Epithelial cell of proximal tubule (primary cell): ENCODE measurements at places on chromosomes 6 and 20. TPM values are rescaled to one million over a fixed set of nuclear protein-coding genes. Genes with fewer than 3 reads are reported as not detected.
A peak's percentile ranks its signal among the peaks of the same experiment; 100 is the strongest.

FAM209B gene
- total RNA-seq, result not detected in 2 replicates

SLC17A9 gene
- 17.4 and 19.5 TPM in 2 replicates for total RNA-seq

C20orf202 gene
- total RNA-seq, result not detected in 2 replicates

KHDC1L gene
- not detected in 2 replicates for total RNA-seq

TASP1 gene
- total RNA-seq, result 4.8 and 5.9 TPM in 2 replicates

DNA sequence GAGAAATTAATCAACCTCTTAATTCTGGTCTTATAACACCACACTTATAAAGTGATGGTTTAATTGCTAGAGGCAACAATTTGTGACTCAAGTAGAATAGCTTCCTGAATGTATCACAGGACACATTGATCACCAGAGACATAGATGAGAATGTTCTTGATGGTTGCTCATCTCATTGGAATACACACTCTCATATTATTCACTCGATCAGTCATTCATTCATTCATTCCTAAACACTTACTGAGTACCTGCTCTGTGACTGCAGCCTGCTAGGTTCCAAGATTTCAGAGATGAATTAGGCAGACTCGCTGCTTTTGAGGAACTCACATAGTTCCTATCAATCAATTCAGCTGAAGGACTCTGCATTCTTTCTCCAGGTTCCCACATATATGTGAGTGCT is 365.1 kb upstream of the SOX4 start:
- peak; percentile 20 for DNase-seq

DNA sequence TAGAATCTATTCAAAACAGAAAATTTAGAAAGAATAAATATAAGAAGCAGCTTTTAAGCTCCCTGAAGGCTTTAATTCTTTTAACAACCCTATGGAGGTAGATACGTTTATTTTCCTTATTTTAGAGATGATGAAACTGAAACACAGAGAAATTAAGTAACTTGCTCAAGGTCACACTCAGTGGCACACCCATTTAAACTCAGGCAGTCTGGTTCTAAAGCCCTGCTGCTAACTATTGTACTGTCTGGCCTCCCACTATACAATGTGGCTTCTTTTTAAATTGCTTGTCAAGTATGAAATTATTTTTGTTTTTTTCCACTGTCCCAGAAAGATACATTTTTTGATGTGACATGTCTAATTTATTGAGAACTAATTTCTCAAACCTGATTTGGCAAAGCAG is 55.7 kb downstream of the FAM217A start:
- no peak for DNase-seq

DNA sequence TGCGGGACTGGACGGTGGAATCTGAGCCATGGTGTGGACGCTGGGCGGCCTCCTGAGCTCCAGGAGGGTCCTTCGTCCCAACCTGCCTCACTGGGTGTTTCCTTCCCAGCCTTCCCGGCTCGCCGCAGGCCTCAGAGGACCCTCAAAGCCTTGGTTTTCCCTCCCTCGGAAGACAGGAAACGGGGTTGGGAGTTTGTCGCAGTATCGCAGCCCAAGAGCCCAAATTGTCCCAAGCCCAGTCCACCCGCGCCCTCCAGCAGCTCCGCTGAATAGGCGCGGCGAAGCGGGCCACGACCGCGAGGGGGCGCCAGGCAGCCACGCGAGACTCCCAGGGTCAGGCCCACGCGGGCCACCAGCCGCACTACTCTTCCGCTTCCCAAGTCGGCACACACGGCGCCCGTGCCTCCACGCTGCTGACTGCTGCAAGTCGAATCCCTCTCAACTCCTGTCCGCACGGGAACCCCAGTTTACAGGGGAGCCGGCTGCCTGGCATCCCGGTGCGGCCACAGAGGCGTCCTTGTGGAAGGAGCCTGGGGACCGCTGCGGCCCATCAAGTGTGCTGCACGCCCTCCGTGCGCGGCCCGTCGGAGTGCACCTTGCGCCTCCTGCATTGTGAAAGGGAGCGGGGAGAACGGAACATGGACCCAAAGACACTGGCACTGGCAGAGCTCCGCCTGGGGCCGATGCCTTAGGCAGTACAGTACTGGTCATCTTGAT is 40.4 kb upstream of the HMGA1 start:
- DNase-seq, result no peak

- no peak for DNase-seq
Measured at GRCh38 chr6:170313716-170314295, 7.2 kb downstream of the FAM120B start.

- DNase-seq, result no peak
Measured at GRCh38 chr6:24951811-24952299, 16.1 kb upstream of the RIPOR2 start.

GRCh38 chr20:19448632-19449031 is 236.2 kb downstream of the SLC24A3 start:
- no peak for DNase-seq

DNA sequence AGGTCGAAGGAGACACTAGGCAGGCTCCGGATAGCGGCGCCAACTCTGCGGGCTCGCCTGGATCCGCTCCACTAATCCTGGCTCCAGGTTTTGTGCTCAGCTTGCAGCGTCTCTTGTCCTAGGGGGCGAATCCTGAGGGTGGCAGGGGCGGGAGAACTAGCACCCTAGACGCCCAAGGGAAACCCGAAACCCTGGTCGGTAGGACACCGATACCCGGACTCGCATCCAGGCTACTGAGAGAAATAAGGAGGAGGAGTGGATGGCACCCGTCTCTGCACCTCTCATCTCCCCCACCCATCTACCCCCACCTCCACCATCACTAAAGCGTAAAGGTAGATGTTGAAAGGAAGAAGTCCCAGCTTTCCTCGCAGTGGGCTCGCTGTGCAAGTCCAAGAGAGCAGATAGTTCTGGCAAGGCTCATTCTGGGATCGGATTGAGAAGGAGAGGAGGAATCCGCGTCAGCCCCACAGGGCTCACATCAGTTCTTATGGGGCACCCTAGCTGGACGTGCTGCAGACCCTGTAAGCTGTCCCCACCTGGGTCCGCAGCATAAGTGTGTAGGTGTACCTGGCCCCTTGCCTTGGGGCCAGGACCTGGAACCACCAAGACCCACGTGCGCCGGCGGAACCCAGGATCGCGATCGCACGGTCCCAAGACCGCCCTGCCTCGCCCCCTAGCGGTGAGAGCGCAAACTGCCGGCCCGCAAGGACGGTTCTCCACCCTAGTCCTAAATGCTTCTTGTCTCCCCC is 6.9 kb downstream of the SLC32A1 start:
- DNase-seq, result no peak

DNA sequence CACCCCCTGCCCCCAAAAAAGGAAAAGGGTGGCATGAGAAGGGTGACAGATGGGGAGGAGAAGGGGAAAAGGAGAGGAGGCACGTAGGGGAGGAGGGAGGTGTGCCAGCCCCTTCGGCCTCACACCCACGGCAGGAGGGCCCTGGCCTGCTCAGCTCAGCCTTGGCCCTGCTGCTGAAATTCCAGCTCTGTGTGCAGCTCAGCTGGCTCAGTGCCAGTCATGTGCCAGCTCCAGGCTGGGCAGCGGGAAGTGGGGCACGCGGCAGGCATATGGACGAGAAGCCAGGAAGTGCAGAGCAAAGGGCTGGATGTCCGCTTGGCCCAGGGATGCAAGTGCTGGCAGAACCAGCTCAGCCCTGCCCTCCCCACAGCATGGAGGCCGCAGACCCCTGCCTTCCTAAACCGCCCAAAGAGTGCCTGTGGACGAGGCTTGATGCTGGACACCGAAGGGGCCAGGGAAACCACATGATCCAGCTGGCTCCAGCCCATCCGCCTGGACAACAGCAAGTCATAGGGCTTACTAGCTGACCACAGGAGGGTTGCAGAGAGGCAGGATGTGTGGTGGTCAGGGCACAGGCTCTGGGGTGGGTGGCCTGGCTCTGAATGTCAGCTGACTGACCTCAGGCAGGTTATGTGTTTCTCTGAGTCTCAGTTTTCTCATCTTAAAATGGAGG is 60.2 kb downstream of the NOL4L start:
- no peak for DNase-seq

DNA sequence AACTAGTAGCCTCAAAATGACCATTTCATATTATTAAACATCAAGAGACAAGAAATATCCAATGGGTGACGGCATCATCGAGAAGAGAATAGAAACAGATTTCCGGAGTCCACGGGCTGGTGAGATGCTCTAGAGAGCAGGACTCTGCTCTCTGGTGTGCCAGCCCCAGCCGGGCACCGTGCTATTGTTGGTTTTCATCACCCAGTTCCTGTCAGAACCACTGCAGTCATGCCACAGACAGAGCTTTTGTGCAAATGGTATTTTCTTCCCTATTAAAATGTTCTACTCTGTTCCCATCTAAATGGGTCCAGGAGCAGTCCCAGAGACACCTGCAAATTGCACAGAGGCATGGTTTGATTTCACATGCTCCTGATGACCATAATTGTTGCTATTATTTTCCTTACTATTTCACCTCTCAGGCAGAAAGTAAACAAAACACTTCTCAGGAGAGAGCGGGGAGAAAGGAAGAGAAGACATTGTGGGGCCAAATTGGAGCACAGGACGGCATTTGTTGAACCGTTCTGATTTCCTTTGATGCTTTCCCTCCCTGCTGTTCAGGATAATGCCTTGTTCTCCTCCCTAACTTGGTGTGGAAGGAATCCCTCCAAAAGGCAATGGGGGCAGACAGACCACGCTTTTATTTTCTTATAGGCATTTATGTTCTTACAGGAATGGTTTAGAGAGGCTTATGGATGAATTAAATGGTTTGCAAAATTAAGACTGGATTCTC is 11.4 kb upstream of the RAMACL start:
- no peak for DNase-seq

- no peak for DNase-seq
Measured at GRCh38 chr6:69279805-69280204, 517.0 kb downstream of the LMBRD1 start.

DNA sequence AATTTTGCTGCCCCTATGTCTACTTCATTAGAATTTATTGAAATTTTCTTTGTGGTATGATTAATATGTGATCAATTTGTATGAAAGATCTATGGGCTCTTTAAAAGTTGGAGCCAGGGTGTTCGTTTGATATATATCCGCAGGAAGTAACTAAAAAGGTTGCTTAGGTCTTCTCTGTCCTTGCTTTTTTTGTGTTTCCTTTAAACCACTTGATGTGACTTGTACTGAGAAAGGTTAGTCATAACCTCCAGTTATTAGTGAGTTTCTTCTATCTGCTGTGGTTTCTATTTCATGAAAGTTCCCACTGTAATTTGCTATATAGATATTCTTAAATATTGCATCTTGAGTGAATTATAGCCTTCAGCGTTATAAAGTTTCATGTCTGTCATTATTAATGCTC is 585.3 kb upstream of the ARID1B start:
- DNase-seq, result no peak

DNA sequence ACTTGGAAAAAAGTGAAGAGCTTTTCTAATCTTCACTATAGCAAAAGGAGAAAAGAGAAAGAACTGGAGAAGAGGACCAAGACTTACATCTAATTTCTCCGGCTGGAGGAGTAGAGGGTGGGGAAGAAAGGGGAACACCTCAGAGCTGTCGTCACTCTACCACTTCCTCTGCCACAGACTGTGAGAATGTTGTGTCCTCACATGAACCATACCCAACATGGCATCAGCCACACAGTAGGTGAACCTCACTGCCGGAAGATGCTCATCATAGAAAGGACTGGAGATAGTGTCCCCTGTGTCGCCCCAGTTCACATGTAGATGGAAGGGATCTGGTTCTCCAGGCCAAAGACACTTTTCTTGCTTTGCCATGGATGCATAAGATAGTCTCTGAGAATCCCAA is 604.4 kb upstream of the NOX3 start:
- DNase-seq, result no peak

GRCh38 chr6:22875845-22876244 is 306.5 kb downstream of the HDGFL1 start:
- no peak for DNase-seq

GRCh38 chr6:159074120-159074684 is 29.4 kb upstream of the TAGAP start:
- no peak for DNase-seq

- no peak for DNase-seq
Measured at GRCh38 chr20:32333181-32333987, 24.7 kb upstream of the ASXL1 start.

- DNase-seq, result peak; percentile 49
Measured at GRCh38 chr6:17156112-17156921, 54.5 kb downstream of the STMND1 start.

DNA sequence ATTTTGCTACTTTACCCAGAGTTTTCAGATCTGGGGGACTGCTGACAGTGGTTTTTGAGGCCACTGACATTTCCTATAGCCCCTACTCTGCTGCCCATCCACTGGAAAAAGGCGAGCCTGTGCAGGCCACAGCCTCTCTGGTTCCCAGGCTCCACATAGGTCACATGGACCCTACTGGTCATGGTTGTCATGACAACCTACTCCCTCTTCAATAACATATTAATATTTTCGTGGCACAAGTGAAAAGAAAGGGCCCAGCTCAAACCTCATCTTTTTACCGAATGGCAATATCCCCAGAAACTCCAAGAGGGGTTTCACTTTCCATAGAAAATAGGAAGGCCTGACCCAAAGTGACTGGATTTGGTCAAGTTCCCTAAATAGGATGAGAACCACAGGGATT is 11.0 kb upstream of the FOXO3 start:
- no peak for DNase-seq

DNA sequence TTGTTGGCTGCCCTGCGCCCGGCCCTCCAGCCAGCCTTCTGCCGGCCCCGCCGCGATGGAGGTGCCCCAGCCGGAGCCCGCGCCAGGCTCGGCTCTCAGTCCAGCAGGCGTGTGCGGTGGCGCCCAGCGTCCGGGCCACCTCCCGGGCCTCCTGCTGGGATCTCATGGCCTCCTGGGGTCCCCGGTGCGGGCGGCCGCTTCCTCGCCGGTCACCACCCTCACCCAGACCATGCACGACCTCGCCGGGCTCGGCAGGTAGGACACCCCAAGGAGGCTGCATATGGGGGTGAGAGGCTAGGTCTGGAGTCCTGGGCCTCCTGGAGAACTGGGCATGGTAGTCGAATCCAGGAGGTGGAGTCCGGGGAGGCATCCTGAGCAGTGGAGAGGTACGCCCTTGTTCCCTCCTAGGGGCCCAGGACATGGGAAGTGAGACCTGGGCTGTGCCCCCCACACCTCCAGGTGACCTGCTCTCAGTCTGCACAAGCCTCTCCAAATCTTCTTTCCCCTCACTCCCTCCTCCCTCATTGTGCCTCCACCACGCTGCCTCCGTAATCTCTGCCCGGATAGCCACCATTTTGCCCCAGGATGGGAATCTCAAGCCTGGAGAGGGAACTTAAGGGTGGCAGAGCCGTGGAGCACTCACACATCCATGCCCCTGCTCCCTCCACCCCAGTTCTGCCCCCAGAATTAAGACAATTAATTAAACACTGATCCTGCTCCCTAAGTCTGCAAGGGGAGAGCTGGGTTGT is 541 bp downstream of the CDC25B start:
- DNase-seq, result no peak

DNA sequence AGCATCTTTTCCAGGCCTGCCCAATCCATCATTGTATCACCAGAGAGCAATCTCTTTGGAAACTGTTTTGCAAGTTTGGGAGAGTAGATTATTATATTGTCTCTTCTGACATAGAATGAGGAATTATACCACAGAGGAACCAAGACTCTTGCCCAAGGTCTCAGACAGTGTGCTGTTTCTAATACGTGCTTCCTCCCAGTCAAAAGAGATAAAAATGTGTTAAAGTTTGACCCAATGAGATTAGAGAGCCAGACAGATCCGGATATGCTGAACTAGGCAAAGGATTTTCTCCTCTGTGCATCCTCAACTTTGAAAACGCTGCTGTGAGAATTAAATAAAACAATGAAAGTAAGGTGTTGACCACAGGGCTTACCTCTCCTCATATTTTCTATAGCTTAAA is 18.6 kb upstream of the NT5E start:
- no peak for DNase-seq

GRCh38 chr6:4942673-4943009 is 61.2 kb downstream of the RPP40 start:
- DNase-seq, result no peak
